ENCODE measurements at places on chromosomes 7 and 10.

DNA sequence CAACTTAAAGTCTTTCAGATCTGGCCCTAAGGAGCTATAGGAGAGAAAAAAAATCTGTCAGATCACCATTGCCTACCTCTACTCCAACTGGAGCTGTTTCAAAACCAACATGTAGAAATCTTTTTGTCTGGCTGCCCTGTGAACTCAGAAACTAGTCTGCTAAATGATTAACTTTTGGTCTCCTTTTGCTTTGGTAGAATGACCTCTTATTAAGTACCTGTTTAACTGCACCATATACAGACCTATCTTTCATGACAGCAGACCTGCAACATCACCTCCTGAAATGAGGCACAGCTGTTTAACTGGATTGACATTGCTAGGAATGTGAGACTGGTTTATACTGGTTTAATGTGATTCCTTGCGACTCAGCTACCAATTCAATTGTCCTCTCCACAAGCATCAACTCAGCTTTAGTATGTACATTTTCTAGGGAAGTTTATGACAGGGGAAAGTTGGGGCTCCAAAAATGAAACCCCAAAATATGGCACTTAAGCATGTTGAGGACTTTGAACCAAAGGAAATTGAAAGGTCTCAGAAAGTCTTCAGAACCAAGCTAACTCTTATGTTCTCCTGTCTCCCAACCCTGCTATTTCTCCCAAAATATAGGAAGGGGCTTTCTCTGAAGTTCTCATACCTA is 1.8 kb downstream of the CYP3A43 start:
- DNase-seq: no peak

DNA sequence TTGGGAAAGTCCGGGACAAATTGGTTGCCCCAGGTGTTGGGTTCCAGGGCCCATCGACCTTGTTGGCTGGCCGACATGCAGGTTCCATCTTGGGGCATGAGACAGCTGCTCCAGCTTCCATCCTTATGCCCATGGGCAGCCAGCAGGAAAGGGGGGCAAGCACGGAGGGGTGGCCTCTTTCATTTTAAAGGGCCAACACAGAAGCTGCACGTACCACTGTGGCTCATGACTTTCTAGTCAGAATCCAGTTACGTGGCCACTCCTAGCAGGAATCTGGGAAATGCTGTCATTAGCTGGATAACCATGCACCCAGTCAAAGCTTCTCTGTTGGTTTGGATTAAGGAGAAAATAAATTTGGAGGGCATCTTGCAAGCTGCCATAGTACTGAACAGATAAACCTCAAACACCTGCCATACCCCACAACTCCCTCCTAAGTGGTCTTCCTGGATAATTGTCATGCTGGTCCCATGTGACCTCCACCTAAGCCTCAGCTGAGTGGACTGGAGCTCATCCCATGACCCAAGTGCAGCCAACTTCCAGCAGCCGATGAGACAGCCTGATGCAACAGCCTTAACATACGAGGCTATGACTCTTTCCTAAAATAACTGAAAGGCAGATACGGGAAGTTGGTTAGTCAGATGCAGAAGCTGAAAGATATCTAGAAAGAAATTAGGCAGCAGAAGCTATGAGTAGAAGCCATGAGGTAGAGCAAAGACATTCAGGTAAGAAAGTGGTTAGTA is 21.4 kb upstream of the GSDME start:
- DNase-seq: no peak

DNA sequence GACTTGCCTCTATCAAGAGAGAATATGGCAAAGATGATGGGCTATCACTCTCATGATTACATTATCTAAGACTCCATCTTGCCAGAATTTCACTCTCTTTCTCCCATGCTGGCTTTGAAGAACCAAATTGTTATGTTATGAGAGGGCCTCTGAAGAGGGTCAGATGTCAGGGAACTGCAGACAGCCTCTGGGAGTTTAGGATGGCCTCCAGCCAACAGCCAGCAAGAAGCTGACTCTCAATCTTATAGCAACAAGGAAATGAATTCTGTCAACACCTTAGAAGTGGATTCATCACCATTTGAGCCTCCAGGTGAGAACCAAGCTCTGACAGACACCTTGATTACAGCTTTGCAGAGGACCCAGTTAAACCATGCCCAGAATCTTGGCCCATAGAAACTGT is 33.6 kb downstream of the ZNF22 start:
- DNase-seq: no peak

DNA sequence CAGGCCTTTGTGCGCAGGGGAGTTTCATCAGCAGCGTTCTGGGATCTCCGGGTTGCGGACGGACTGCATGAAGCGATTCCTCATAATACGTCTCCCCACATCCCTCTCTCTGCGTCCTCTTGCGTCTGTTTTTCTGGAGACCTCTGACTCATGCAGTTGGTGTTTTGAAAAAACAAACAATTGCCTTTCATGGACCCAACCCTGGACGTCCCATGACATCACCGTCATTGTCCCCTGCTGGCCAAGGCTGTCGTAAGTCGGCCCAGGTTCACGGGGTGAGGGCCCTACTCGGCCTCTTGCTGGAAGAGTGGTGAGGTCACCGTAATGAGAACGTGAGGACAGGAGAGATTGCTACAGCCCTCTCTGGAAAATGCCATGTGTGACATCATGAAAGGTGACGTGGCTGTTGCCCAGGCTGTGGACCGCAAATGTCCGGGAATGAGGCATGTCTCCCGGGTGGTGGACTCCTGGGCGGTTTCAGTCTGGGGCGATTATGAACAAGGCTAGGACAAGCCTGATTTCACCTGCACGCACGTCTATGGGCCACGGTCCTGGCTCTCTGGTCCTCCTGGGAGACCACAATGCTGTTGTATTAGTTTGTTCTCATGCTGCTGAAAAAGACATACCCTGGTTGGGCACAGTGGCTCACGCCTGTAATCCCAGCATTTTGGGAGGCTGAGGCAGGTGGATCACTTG is 9.8 kb upstream of the MAFK start:
- DNase-seq: no peak

- DNase-seq: no peak
Observed at GRCh38 chr10:110616493-110617033, 27.6 kb upstream of the RBM20 start.

DNA sequence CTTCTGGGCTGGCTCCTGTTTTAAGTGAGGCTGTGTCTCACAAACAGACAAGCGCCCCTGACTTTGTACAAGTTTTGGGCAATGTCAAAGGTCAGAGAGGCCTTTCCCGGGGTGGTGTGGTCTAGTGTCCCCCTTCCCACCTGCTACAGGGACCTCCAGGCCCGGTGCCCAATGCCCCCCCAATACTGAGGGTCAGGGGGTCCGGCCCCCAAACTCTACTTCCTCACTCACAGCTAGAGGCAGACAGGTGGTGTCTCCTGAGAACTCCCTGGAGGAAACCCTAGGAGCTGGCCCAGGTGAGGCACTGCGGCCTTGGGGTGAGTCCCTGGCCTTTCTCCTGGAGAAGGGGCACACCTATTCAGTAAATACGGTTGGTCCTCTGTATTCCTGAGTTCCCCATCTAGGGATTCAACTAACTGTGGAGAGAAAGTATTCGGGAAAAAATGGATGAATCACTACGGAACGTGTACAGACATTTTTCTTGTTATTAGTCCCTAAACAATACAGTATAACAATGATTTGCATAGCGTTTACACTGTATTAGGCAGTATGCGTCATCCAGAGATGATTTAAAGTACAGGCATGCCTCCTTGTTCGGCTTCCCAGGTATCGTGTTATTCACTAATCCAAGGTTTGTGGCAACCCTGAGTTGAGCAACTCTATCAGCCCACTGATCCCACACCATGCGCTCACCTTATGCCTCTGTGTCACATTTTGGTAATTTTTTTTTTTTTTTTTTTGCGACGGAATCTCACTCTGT is 308.1 kb downstream of the WDR37 start:
- no peak for DNase-seq

DNA sequence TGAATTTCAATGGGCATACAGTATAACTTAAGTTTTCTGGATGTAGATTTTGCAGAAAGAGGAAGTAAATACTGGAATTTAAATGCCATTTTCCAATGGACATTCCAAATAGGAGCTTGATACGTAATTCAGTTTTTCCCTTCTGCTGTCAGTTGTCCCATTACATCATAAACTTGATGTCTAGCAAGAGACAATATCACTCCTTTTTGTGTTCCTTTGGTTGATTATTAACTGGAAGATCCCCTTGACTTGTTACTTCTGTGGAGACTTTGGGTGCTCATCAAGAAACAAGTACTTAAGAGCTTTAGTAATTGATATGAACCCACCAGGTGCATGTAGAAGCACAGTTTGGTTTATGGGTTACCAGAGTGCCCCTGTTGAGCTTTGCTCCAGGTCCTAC is 116.1 kb downstream of the ST7 start:
- peak; percentile 34 for DNase-seq

DNA sequence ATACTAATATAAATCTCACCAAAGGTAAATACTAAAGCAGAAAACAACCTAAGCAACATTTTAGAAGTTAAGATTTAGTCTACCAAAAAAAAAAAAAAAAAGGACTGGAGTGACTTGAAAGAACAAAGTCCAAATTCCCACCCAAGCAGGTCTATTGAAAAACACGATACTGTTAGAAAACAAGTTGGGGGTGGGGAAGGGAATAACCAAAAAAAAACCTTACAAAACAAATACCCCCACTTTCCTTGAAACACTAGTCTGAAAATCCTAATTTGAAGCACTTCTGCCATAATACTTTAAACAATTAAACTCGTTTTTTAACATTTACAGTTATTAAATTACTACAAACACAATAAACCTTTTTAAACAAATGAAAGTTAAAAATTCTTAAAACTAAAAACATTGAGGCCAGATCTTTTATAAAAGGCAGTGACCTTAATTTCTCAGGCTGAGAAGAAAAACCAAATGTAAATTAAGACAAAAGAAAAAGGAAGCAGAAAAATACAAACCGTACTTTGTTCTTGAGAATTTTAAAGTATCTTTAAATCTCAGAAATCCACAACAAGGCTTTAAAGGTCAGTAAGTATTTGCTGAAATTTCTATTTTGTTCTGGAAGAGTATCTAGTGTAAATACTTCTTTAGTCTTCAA is 135.1 kb downstream of the NRBF2 start:
- no peak for DNase-seq

GRCh38 chr7:28168393-28169158 is 12.0 kb downstream of the JAZF1 start:
- DNase-seq: no peak

DNA sequence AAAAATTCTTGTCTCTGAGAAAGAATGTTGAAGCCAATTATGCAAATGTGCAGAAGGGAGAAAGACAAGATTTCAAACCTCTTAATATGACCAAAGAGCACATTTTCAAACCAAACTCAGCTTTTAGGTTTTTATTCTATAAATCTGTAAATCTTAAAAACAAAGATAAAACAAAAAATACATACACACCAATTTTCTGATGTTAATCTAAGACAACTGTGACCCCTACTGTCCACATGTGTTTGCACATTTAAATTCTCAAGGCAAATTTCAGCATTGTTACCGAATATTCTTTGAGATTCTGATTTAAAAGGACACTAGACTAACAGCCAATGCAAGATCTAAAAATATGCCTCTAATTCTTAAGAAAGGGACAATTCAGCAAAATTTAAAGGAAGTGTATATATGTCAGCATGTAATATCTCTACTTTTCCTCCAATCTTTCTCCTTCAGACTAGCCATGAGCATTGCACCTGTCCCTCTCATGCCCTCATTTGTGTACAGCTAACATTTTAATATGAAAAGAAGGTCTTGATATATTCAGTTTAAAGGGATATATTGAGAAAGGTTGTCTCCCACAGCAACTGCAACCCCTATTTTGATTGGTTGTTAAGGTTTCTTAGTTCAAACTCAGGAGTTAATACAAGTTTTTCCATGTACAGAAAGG is 417.9 kb downstream of the IPMK start:
- no peak for DNase-seq

DNA sequence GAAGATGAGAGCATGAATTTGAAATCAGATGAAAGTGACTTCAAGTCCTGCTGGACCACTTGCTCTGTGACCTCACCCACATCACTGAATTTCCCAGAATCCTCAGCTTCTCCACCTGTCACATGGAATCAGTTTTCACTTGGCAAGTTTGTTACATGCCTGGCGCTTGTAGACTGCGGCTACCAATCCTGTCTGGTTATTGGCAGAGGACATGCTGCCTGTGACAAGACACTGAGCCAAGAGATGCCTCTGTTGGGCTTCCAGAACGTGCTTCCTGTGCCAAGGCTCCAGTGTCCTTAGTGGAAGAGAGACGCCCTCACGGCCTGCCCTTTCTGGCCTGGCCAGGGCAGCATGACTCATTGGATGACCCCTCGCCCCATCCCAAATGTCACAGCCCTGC is 4.4 kb upstream of the MYL10 start:
- no peak for DNase-seq

DNA sequence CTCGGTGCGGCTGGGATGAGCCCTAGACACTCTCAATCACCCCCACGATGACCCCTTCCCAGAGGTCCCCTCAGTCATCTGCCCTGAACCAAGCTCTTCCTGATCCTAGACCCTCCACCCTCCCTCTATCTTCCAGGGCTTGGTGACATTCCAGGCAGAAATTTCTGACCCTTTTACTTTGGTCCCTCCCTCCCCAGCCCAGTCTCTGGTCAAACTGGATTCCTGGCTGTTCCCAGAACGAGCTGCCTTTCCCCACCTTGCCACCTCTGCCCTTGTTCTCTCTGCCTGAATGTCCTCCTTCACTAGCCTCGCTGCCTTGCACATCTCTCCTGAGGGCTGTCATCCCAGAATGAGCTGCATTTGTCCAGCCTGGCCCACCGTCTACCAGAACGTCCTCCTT is 1.3 kb upstream of the CLDN4 start:
- no peak for DNase-seq

DNA sequence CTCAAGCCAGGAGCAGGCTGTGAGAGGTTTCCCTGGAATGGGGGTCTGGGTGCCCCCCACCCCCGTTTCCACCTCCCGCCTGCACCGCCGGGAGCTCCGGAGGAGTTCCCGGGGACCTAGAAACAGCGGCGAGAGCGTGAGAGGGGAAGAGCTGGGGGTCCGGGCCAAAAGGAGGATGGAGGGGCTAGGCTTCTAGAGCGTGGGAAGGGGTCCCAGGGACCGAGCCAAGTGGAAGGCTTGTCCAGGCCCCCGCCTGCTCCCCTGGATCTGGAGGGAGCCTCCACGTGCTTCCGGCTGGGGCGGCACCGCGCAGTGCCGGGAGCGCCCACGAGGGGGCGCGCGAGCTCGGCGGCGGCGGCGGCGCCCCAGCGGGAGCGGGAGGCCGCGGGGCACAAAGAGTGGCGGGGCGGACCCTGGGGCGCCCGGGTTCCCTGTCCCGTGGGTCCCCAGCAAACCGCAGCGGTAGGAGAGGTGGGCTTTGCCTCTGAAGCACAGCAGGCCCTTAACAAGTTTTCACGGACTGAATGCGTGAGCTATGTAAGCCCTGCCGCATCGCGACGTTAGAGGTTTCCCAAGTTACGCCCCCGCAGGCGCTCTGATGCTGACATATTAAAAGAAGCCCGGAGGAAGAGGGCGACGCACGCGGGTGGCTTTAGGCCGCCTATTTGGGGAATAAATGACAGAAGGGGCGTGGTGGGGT is 104.4 kb upstream of the LRRC4 start:
- peak; percentile 41 for DNase-seq

- no peak for DNase-seq
Observed at GRCh38 chr7:20298486-20298901, 32.2 kb upstream of the ITGB8 start.

GRCh38 chr7:70372768-70373515 is 759.0 kb upstream of the GALNT17 start:
- no peak for DNase-seq

- no peak for DNase-seq
Observed at GRCh38 chr10:132677473-132678227, 108.3 kb downstream of the NKX6-2 start.
